Activated gamma-delta T cell treated with Interleukin-2 at 50 U/mL for 16 hours (primary cell): ENCODE measurements at places on chromosomes 2 and 18.

DNA sequence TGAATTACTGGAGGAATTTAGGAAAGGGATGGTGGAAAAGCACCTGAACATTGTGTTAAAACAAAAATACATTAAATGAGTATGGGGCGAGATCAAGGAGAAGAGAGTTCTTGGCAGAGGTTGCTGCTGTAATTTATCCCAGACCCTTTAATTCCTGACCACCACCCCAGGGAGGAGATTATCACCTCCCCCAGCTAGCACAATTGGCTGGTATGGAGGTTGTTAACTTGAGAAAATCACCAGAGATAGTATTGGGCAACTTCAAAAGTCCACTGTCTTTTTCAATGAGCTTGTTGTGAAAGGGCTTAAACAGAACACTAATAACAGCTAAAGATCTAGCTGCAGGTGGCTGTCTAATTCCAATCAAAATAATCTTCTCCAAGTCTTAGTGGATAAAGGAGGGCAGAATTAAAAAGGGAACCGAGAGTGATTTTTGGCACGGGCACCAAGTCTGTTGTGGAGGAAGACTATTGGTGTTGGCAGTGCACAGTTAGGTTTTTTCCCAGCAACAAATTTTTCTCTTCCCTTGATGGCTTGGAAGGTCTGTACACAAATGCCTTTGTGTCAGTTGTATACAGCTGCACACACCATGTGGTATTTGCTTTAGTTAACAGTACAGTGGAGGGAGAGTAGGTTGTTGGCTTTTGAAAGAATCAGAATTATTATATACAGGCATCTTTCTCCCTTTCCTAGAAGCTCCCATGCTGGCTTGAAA is 289.5 kb downstream of the SLC4A3 start:
- no peak for DNase-seq

DNA sequence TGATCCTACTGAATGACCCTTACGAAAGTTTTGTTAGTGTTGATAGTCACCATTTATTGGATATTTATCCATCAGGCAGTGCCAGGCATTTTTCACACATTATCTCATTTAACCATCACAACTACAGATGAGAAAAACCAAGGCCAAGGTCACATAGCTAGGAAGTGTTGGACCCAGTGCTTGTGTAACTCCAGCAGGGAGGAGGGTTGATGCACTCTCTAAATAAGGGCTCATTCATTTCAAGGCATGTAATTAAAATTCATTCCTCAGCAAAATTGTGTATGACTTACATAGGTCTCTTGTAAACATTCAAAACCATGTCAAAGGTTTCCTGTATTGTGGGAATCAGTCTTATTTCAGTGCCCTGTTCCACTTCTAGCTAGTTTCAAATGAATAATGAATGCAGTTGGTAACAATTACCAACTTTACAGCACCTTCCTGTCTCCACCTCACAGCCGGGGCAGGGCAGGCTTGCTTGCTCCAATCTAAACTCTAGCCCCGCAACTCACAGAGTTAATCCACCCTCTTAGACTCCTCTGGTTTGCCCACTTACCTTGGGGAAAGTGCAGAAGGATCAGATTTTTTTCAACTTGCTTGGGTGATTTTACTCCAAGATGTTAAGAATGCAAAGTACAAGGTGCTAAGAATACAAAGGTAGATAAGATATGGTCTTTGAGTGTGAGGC is 5.8 kb upstream of the MAPRE3 start:
- DNase-seq: no peak

DNA sequence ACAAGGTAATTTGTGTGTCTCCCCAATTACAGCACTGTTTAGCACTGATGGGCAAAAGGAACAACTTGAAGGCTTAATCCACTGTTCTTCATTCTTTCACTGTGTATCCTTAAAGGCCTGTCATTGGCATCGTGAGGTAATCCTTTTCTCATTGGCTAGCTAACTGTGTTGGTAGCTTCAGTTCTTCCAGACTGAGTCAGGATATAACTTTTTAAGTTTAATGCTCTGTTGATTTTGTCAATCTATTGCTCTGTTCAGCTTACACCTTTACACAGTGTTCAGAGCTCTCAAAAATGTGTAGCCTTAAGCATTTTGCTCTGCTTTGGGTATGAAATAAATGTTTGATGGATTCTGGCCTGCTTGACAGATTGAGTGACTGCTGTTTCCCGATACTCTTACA is 148.2 kb downstream of the KIAA1328 start:
- DNase-seq: no peak

GRCh38 chr18:21456428-21457178 is 143.9 kb downstream of the ESCO1 start:
- no peak for DNase-seq
